ENCODE measurements at places on chromosomes 2 and 18.

DNA sequence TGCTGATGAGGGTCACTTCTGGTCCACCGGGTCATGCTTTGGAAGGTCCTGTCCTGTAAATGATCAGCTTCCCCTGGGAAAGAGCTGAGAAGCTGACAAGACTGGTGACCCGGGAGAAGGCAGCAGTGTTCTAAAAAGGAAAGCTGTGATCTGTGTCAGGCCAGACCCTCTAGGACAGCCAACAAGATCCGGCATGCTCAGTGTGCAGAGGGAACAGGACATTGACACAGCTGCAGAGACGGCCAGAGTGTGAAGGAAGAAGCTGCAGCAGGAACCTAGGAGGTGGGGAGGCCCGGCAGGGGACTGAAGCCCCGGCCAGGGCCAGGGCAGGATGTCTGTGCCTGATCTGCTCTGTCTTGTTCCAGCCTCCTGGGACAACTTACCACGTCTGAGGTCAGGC is 372.7 kb upstream of the ID2 start:
- DNase-seq, result no peak

- DNase-seq, result no peak
These were observed 67.1 kb downstream of the MGAT5 start for GRCh38 chr2:134320930-134321329.

DNA sequence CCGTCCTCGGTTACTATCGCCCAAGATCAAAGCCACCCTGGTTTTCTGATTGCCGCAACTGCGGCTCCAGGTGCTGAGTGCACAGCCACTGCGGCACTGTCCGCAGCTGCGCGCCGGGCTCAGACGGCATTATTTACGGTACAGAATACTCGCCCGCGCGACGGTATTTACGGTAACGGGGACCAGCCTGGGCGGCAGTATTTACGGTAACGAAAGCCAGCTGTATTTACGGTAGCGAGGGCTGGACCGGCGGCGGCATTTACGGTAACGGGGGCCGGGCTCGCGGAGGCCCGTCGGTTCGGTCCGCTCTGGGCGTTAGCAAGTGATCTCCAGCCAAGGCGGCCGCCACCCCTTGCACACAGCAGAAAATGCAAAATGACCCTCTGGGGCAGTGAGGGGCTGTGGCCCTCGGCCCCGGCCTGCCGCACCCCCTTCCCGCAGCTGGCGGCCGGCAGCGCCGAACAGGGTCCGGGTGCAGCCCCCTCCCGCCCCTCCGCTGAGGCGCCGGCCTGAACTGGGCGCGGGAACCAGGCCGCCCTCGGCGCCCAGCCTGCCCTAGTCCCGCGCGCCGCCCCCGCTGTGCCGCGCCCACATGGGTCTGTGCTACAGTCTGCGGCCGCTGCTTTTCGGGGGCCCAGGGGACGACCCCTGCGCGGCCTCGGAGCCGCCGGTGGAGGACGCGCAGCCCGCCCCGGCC is at the start of gene GNAL:
TSS of gene GNAL (plus strand) at position 293 of the 697 bp plus-strand sequence. CDS start at position 593, 300 bp downstream.
- peak; percentile 69 for DNase-seq

GRCh38 chr18:79848579-79849327 is 51.0 kb downstream of the KCNG2 start:
- DNase-seq, result no peak

GRCh38 chr18:43013486-43013885 is 102.0 kb downstream of the RIT2 start:
- no peak for DNase-seq

DNA sequence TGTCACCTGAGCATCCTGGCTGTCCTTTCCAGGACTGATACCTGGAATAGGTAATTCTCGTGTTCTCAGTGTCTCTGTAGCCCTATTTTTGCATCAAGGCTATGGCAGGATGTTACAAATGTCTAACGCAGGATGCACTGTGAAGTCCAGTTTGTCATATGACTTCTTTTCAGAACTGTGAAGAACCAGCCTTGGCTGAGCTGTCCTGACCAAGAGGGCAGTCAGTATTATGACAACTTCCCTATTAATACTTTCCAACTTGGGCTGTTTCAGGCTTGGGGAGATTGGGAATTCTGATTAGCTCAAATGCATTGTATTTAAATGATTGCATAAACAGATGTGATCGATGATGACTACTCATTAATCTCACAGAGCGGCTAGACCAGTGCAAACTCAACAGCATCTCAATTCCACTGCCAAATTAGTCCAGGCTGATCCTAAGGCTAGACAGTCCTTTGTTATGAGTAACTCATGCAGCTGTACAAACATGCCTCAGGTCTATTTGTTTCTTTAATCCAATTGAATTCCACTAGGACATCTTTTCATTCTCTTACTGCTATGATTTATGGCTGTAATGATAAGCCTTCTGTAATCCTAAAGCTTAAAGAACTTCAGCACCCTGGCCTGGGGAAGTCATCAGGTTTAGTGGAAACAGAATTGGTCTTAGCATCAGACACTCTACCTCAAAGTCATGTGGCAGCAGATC is 331.6 kb downstream of the KCNS3 start:
- no peak for DNase-seq

DNA sequence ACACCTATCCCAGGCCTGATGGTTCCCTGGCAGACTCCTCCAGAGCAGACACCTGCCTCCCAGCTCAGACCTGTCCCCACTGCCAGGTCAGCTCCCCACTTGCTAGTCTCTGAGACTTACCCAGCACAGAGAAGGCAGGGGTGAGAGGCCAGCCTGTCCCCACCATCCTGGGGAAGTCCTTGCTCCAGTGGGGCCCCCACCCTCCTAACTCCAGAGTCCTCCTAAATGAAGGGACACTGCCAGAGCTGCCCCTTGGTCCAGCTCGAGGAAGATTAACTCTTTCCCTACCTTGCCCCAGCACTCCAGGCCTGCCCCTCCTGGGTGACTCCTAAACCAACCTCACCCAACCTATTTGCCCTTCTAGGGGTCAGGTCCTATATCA is 30.4 kb upstream of the TNS1 start:
- no peak for DNase-seq

DNA sequence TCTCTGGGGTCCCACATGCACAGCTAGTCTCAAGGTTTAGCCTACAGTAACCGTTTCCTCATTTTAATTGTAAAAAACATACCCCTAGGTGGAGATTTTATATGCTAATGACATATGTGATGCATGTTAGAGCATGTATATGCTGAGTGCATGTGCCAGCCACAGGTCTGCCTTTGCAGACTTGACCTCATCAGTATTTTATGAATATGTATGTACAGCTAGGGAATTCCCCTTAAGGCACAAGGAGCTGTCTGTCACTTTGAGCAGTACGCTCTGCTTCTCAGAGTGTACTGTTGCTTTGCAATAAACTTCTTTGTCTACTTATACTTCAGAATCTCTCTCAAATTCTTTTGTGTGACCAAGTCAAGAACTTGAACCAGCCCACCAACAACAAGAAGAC is 131.2 kb upstream of the ERBB4 start:
- DNase-seq, result no peak

DNA sequence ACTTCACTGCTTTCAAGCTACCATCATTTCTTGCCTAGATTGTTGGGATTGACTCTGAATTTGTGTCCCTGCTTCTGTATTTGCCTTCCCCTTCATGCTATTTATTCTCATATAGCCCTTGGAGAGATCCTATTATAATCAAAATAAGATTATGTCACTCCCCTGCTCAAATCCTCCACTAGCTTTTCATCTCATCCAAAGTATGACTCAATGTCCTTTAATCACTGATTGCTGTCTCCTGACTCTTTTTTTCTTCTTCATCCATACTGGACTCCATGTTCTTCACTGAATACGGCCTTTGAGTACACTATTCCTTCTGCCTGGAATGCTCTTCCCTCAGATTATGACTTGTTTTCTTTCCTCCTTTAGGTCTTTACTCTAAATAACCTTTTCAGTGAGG is 5.0 kb downstream of the RBKS start:
- no peak for DNase-seq

DNA sequence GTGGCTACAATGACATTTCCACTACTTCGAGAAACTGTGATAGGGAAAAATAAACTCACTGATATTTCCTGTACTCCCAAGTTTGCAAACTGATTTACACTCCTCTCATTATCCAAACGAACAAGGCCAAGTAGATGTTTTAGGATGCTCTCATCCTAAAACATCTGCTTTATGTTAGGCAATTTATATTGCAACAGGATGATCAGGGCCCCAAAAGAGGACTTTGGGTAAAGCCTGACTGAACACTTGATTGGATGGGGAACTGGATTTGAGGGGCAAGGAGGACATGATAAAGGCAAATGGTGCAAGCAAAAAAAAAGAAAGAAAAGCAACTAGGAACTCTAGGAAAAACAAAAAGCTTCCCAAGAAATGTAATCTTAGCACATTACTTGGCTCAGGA is 2.1 kb upstream of the HES6 start:
- DNase-seq, result no peak

DNA sequence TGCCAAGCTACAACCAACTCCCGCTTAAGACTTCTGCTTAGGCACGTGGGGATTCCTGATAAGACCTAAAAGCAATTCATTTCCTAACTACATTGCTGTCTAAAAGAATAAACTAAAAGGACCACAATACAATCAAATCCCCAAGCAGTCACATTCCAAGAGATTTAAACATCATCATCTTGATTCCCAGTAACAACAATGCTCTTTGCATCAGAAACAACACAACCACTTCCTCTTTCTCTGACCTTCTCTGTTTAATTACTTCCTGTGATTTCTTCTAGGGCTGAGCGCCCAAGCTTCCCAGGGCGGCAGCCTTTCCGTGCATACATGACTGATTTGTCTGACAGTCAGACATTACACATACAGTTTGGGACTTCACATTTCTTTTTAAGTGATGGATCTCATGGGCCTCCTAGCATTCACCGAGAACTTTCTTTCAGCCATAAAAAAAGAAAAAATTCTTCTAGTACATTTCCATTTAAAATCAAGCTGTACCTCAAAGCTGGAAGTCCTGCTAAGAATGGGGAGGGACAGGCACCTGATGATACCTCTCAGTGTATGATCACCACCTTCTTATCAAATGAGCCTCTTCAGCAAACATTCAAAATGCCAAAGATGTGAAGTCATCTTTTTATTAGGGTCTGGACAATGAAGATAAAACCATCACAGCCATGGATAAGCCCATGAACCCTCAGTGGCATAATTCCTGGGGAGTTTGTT is 11.5 kb downstream of the SPRED2 start:
- DNase-seq, result peak; percentile 89

- peak; percentile 75 for DNase-seq
These were observed 88.6 kb upstream of the BCL11A start for GRCh38 chr2:60641811-60642788.

- DNase-seq, result no peak
These were observed 44.7 kb downstream of the GYPC start for GRCh38 chr2:126700677-126701076.

DNA sequence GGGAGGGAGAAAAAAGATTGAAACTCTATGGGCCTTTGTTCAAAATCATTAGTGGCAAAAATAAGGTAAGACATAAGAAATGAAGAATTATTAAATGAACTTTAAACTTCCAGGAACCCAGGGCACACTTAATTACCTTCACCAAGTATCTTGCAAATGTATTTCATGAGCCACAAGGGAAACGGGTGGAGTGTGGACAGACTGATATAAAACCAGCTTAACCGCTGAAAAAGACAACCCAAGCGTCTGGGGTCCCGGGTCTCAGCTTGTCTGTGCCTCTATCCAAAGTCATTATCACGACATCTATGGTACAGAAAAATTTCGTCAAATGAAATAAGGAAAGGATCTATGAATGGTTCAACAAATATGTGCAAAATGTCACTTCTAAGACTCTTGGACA is 13.9 kb upstream of the MBOAT2 start:
- no peak for DNase-seq

GRCh38 chr2:141887363-141887762 is 243.5 kb downstream of the LRP1B start:
- no peak for DNase-seq

Data from suppressor macrophage treated with lipopolysaccharide for 4 hours (primary cell).